Stimulated activated CD4-positive, alpha-beta T cell treated with anti-CD3 and anti-CD28 coated beads, TNF-alpha, amount 100 ng/mL, for 1 hour (primary cell): ENCODE measurements at places on chromosomes 7 and 10.

DNA sequence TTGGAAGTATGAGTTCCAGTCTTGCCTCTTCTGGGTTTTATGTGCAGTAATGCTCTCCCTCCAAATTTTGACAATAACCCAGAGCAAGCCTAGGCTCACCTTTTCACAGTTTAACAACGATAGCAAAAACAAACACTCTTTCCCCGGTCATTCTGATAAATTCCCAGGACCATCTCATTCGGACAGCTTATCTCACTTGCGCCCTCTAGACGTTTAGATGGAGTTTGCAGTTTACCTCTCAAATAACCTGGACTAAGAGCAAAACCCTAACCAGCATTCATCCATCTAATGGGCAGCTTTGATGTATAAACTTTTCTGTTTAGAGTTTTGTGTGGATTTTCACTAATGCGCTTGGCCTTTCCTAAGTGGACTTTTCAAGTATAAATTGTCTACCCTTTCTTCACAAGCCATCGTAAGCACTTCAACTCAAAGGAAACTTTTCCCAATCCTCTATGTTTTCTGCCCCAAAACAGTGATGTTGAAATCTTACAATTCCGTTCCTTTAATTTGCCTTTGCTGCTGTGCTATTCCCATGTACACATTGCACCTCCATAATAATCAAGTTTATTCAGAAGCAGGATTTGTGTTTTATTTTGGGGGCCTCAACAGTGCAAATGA lies 114.9 kb downstream of the HDAC9 start:
- no peak for DNase-seq

DNA sequence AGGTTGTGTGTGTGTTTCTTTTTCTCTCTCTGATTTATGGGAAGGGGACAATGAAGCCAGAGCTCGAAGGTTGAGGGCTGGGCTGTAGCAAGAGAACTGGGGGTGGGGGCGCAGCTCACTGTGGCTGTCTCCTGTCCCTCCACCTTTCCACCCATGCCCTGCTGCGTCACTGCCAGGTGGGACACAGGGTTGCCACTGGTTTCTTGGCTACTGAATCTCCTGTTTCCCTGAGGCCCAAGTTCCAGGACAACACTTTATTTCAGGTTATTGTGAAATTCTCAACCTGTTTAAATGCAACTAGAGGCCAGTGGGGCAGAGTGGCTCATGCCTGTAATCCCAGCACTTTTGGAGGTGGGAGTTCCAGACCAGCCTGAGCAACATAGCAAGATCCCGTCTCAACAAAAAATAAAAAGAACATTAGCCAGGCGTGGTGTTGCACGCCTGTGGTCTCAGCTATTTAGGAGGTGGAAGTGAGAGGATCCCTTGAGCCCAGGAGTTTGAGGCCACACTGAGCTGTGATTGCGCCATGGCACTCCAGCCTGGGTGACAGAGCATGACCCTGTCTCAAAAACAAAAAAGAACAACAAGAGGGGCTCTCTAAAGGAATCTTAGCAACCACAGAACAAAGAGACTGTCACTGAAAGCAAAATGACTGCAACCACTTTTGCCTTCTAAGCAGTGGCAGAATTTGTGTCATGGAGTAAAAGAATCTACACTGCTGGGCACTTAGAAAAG lies 22.6 kb downstream of the TBATA start:
- DNase-seq, result no peak

DNA sequence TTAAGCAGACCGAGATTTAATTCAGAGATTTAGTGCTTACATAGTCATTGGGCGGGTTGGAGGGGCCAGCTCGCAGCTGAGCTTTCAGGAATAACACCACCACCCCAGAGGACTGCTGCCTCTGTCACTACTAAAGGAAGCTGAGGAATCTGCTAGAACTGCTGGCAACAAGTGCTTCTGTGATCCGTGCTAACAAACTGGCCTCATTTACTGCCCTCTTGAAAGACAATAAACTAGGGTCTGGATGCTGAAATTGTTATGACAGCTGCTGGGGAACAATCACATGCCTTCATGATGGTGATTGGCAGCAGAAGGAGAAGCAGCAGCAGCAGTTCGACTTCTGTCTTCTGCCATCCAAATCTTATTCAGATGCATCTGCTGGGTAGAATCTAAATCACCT lies 285.5 kb upstream of the TAC1 start:
- DNase-seq, result no peak

DNA sequence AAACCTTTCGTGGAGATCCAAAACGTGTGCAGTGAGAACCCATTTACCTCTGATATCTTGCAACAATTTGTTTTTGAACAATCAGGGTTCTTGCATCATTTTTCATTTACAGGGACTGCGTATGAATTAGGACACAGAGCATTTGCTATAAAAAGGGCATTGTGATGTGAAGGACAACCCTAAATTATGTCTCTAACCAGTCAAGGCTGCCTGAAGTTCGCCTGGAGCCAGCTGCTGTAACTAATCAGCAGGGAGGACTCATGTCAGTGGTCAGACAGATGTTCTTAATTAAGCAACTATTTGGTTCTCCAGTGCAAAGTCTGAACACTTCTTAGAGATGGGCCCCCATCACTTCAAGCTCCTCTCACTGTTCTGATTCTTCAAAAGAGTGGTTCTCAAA lies 674.8 kb downstream of the KCNMA1 start:
- no peak for DNase-seq

DNA sequence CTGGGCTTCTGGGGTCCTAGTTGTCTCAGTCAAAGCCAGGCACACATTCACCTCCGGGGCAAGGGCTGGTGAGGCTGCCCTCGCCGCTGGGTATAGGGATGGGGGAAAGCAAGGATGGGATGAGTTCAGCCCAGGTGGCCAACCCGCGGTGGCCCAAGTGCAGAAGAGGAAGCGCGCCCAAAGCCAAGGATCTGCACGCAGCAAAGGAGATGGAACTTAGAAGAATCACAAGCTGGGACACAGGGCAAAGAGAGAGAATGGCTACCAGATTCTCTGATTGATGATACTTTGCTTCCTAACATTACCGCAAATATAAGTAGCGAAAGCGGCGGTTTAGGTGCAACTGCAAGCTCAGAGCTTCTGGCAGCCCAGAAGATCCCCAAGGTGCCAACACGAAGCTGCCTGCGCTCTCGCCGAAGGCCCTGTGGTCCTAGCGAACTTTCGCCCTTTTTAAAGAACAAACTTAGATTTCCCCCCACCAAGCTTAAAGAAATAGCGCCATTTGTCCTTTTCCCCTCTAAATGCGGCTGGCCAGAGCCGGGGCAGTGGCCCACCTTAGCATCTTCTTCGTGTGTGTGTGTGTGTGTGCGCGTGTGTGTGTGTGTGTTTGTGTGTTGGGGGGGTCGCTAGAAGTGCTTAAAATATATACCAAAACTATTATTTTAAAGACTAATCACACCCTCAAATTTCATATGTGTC lies 927 bp upstream of the MKX start:
- DNase-seq, result peak; percentile 3

DNA sequence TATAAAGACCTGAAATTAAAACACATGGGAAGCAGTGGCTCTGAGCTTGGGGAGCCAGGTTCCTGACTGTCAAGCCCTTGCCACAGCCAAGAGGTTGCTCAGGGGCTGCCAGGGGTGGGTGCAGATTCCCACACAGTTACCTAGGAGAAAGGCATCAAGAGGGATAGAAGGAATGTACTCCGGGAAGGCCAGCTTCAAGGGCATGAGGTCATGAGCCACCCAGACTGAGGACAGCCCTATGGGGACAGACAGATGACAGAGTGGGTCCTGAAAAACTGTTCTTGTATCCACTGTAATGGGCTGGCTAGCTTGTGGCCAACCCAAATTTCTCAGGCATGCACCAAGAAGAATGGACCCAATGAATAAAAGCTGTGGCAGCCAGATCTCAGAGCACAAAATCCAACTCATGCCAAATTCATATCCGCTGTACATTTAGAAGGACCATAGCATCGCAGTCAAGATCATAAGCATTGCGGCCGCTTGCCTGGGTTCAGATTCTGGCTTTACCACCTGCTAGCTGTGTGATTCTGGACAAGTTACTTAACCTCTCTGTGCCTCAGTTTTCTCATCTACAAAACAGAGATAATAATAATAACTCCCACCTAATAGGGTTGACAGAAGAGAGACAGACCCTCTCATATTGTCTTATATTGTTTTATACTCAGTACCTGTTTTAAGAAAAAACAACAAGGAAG lies 44.9 kb upstream of the KCNMA1 start:
- no peak for DNase-seq
